ENCODE measurements at places on chromosomes 6 and 20.

GRCh38 chr6:109514946-109515345 lies 31.9 kb upstream of the ZBTB24 start:
- DNase-seq, result no peak

- no peak for DNase-seq
Observed at GRCh38 chr6:15791448-15792181, 128.8 kb upstream of the DTNBP1 start.

GRCh38 chr6:146770965-146771735 lies 172.4 kb downstream of the ADGB start:
- DNase-seq, result peak; percentile 9

DNA sequence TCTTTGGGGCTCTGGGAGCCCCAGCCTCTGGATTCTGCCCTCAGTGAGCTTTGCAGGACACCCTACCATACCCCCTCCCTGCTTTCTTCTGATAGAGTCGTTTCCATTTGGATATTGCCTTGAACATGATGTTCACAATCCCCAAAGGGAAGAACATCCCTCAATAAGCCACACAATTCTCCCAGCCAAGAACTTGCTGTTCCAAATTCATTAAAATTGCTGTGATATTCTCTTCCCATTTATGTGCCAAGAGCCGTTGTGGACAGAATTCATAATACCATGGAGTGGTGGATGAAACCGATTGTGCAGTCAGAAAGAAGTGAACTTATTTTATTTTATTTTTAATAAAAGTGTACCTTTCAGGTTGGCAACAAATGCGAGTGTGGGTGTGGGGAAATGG lies 95.8 kb downstream of the DHX35 start:
- DNase-seq, result no peak

DNA sequence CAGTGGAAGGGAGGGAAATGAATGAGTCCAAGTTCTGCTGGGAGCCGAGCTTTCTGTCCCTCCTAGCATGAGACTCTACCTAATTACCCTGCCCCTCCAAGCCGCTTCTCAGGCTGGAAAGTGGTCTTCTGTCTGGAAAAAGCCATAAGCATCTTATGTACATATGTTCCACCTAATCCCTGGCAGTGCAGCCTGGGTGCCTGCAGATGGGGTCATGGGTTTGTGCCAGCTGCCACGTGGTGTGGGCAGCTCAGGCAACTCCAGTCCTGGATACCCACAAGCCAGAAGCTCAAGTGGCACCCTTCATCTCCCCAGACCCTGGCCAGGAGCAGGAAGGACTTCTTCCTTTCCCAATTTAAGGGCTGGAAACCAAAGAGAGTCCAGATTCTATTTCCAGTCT lies 253.1 kb downstream of the LY86 start:
- DNase-seq, result no peak

- DNase-seq, result no peak
Observed at GRCh38 chr20:39853050-39853449, 836.0 kb downstream of the MAFB start.

- no peak for DNase-seq
Observed at GRCh38 chr6:44133003-44133931, 5.9 kb downstream of the TMEM63B start.

- DNase-seq, result no peak
Observed at GRCh38 chr6:9399916-9400315, 964.6 kb upstream of the SLC35B3 start.

DNA sequence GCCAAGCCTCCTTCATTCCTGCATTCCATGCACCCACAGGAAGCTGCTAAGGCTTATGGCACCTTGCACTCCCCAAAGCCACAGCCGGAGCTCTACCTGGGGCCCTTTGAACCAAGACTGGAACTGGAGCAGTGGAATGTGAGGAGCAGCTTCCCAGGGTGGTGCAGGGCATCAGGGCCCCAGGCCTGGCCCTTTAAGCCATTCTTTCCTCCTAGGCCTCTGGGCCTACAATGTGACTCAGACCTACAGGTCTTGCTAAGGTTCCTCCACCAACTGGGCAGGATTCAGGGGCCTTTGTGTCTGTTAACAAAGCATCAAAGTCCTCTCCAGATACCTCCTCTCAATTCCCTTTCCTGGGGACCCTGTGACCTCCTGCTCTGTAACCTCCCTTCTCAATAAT lies 36.2 kb downstream of the SF3B5 start:
- no peak for DNase-seq

DNA sequence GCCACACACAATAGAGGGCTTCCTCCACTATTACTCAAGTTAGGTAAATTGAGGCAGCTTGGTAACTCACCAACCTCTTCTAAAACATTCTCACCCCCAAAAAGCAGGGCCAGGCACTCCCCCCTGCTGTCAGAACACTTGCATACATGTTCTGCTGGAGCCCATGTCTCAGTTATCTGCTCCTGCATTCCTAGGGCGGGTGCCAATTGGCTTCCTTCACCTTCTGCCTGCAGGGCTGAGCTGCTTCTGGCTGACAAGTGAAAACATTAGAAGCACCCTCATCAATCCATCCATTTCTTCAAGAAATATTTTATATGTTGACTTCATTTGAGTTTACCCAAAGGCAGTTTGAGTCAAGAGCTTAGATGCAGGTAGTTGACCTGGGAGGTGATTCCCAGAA lies 4.5 kb upstream of the ENTPD6 start:
- no peak for DNase-seq

GRCh38 chr6:82066991-82067411 lies 180.5 kb downstream of the IBTK start:
- DNase-seq, result peak; percentile 92

DNA sequence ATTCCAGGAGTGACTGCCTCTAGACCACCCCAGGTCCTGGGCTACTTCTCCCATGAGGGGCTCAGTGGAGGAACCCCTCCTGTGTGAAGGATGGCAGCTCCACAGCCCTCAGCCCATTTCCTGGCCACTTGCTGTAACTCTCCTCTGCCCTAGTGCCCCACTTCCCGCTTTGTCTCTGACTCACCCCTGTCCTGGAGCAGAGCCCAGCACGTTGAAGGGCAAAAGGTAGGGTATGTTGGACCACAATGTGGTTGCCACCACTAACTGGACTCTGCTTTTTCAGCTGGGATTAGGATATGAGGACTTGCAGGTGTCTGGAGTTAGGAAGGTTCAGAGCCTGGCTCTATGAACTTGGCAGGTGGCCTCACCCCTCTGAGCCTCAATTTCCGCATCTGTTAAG lies 2.4 kb downstream of the MYBL2 start:
- no peak for DNase-seq

DNA sequence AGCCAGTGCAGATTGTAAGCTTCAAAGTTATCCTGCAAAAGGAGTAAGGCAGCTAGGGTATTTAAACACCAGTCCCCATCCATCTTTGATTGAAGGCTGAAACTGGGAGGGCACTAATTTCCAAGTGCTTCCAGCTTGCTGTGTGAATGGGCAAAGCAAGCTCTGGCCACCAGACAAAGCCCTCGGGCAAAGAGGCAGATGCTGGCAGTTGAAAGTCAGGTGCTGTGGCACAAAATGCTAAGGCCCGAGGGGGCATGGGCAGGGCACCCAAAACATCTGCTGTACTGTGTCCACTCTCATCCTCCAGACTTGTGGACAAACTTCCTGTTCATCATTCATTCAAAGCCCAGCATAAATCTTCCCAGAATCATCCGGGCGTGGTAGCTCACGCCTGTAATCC lies 62.9 kb downstream of the TRMT6 start:
- DNase-seq, result no peak

GRCh38 chr20:47253872-47254271 lies 102.6 kb downstream of the ZMYND8 start:
- no peak for DNase-seq

DNA sequence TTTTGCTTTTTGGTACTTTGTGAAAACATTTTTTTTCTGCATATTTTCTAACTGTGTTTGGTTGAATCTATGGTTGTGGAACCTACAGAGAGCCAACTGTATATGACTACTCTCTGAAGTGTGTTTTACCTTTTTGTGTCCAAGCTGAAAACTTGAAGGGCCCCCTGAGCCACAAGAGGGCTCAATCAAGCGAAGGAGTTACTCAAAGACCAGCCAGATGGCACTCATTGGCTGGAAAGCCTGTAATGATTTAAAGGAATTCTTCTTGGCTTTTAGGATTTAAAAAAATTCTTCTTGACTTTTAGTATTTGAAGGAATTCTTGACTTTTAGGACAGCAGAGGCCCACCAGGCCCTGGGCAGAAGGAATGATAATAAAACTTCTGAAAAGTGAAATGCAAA lies 27.0 kb upstream of the ECI2 start:
- DNase-seq, result no peak

DNA sequence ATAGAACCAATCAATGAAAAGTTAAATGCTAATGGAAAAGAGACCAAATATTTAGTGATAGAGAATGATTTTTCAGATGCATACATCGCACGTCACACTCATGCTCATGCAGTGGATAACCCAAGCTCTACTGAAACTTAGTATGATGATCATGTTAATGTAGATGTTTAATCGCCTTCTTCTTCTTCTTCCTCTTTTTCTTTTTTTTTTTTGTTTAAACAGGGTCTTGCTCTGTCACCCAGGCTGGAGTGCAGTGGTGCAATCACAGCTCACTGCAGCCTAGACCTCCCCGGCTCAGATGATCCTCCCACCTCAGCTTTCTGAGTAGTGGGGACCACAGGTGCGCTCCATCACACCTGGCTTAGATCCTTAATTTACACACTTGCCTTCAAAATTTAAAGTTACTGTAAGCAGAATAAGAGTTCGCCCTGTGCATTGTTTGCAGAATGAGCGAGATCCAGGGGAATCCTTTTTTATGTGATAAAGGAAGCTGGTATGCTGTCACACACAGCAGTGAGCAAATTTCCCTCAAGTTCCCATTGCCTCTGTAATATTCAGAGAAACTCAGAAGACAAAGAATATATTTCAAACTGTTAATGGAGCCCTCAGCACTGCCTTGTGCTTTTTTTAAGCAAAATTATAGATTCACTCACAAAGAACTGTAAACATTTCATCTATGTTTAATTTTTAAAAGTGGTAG lies 194.2 kb upstream of the SGK1 start:
- DNase-seq, result no peak

GRCh38 chr6:43499028-43499815 lies 10.9 kb downstream of the LRRC73 start:
- no peak for DNase-seq

GRCh38 chr6:54810147-54810546 lies 36.4 kb upstream of the FAM83B start:
- no peak for DNase-seq

DNA sequence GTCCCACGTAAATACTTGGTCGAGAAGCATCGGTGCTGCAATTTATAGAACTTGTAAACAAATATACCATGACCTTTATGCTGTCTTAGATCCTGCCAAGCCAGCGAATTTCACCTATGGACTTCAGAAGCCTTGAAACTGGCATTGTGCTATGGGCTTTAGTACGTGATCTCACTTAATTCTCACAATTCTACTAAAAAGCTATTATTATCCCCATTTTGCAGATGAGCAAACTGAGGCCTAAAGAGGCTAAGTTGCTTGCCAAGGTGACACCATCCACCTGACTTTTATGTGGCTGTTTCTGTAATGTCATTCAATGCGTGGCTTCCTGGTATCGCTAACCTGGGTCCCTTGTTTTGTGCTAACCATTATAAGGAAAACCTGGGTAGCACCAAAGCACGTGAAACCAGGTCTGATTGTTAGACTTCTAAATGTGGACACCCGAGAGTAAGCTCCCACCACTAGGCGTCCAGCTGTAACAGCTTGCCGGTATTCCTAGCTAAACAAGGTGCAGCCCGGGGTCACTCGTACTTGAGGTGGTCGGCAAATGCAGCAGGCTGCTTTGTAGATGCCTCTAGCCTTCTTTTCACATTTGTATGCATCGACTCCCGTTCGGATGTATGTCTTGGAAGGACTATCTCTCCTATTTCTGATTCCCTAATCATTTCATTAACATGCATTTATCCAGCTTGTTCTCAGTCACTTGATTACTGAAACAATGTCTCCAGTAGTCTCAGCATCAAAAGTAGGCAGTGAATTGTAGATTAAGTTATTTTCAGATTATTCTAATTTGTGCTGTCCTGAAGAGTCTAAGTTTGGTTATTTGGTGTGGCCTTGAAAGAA lies 1.1 kb downstream of the SYNJ2 start:
- peak; percentile 35 for DNase-seq

- DNase-seq, result no peak
Observed at GRCh38 chr6:97548354-97548753, 265.3 kb upstream of the MMS22L start.

- DNase-seq, result no peak
Observed at GRCh38 chr20:36402708-36403107, 96.6 kb downstream of the DLGAP4 start.

- DNase-seq, result no peak
Observed at GRCh38 chr6:76506808-76507207, 434.3 kb upstream of the IMPG1 start.

- no peak for DNase-seq
Observed at GRCh38 chr20:35344354-35344837, 52.2 kb upstream of the FAM83C start.

- no peak for DNase-seq
Observed at GRCh38 chr6:121521164-121521555, 85.7 kb downstream of the GJA1 start.

DNA sequence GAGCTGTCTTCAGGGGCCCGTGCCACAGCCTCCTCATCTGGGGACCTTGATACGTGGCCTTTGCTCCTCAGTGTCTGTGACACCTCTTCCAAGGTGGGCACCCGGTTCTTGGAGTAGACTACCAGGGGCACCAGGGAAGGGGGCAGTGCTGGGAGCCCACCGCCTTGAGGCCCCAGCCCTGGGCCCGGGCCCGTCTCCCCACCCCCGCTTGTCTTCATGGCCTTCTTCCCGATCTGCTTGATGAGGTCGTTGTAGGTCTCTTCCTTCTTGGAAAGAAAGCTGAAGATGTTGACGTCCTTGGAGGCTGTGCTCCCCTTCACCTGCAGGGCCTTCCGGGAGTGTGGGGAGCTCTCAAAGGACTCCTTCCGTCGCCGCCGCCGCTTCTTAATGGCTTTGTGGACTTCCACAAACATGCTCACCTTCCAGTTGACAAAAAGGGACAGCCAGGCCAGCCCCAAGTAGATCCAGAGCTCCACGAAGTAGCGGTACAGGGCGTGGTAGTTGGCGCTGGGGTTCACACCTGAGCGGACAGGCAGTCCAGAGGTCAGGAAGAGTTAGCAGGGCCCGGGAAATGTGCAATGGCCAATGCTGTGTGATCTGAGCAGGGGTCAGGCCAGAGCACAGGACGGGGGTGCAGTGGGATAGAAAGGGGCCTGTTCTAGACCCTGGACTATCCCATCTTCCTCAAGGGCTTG lies 37.9 kb downstream of the KCNK5 start:
- no peak for DNase-seq

GRCh38 chr6:33744001-33744848 lies 2.5 kb downstream of the IP6K3 start:
- peak; percentile 73 for DNase-seq

GRCh38 chr20:16819483-16819882 lies 71.3 kb downstream of the OTOR start:
- DNase-seq, result no peak

- DNase-seq, result peak; percentile 89
Observed at GRCh38 chr20:53738039-53738944, 144.7 kb upstream of the ZNF217 start.
